ENCODE measurements at places on chromosomes 7 and 10. TPM values are rescaled to one million over a fixed set of nuclear protein-coding genes. Genes with fewer than 3 reads are reported as not detected.

Gene NPY4R
- total RNA-seq = 0.83 TPM

Gene NUPR2
- not detected for total RNA-seq

- no peak for DNase-seq
Measured at GRCh38 chr10:3213758-3214515, 41.4 kb upstream of the PITRM1 start.

DNA sequence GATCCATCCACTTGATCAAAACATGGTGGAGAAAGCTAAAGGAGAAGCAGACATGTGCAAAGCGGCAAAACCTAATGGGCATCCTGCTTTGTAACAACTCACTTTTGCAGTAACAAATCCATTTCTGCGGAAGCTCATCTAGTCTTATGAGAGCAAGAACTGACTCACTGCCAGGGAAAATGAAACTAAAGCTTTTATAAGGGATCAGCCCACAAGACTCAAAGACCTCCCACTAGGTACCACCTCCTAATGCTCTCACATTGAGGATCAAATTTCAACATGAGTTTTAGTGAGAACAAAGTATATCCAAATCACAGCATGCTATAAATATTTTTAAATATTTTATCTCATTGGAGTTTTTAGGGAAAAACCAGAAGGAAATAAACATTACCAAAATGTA lies 120.1 kb upstream of the GNAI1 start:
- DNase-seq = peak; percentile 66
